ENCODE measurements at places on chromosomes 4 and X.

DNA sequence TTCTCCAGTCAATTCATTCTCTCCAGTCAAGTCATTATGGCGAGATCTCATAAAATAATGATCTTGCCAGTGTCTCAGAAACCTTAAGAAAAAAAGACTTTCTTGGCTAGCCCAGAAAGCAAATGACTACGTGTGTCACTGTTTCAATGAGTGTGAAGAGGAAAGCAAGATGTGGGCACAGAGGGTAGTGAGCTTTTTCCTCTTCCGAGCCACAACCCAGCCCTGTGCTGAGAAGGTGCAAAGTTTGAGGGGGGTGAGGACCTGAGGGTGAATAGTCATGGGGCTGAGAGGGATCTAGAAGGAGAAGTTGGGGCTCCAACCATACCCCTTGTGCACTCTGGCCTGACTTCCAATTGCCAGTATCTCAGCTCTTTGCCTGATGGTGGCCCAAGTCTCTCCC lies 85.6 kb upstream of the EGFL6 start:
- no peak for DNase-seq

DNA sequence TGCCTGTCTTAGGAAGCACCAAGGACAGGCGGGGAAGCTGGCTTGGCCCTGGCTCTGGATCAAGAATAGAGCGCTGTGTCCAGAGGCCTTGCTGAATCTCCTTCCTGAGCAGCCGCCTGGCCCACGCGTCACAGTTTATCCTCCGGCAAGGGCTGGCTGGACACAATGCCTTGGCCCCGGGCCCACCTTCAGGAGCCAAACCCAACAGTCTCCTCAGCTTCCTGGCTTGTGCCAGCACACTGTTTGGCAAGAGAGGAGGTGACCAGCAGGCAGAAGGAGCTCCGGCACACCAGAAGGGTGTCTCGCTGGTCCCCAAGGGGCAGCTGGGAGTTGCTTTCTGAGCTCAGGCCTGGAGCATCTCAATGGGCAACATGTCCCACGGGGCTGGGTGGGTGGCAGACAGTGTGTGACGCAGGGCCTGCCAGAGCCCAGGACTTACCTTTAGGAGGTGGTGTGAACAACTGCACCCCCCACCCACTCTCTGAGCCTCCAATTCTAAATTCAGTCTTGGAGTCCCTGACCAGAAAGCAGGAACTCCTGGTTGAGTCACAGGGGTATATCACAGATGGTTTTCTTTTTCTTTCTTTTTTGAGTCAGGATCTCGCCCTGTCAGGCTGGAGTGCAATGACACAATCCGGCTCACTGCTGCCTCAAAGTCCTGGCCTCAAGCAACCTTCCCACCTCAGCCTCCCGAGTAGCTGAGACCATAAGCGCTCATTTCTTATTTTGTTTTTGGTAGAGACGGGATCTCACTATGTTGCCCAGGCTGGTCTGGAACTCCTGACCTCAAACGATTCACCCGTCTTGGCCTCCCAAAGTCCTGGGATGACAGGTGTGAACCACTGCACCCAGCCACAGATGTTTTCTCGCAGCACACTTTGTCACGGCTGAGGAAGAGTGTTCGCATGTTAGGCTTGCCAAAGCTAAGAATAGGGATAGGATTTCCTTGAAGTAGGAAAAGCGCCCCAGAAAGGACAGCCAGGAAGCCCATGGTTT lies 361.2 kb downstream of the BCOR start:
- no peak for DNase-seq

- no peak for DNase-seq
Observed at GRCh38 chrX:3757510-3758025, 44.1 kb upstream of the PRKX start.

- DNase-seq: no peak
Observed at GRCh38 chr4:54318904-54319303, 89.8 kb downstream of the PDGFRA start.

DNA sequence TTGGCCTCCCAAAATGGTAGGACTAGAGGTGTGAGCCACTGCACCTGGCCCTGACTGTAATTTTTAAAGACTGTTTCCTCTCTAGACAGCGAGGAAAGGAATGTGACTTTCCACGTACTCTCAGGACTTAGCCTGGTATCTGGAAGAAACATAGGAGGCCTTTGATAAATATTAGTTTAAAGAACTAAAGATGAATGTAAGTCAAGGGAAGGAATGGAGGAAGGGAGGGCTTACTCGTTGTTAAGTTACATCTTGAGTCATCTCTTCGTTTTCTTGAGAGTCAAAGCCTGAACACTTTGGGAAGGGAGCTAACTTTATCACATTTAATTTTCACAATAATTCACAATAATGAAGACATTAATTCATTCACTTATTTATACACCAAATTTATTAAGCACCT lies 7.2 kb upstream of the LNX1 start:
- DNase-seq: no peak

DNA sequence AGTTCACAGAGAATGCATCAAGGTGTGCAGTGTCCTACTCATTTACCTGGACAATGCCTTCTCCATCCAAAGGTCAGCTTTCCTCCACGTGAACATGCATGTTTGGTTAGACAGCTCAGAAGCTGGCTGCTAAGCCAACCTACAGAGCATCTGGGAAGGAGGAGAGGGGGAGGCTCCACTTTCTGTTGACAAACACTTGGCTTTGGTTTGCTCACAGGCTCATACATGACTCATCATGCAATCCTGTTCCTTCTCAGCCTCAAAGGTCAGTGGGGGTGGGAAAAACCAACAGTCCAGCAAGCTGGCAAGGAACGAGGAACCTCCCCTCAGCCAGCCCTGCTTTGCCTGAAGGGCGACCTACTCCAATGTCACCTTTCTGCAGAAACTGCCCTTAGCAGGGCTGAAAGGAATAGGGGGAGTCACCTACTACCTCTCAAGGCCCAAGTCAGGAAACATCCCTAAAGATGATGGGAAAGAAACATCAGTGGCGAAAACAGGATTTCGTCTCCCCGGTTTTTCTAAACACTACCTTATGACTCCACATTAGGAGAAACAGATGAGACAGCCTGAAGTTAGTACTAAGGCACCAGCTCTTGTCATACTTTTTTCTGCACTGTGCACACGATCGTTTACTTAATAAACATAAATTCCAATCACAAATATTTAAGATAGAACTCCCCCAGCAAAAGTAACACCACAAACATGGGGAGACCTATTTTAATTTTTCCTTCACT lies 37.9 kb downstream of the RELL1 start:
- no peak for DNase-seq

DNA sequence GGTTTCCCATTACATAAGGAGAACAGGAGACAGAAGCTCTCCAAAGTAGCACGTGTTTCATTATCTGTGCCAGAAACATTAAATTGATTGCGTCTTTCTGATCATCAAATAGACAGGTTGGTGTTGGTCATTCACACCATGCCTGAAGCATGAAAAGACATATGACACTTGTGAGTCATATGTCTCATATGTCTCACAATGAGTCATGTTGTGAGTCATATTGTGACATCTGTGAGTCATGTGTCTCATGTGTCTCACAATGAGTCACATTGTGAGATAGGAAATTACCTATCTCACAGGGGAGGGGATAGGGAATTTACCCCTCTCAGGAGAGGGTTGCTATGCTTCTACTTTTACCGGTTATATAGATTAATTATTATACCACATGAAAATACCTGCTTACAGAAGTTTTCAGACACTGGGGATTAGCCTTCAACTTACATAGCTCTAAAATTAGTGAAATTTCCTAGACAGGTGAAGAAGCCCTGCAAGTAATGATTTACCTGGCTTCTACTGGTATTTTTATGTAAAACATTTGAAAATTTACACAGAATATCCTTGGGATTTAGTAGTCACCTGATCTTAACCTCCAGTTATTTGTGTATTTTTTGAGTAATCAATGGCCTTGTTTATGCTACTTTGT lies 80.8 kb downstream of the NPFFR2 start:
- DNase-seq: no peak

- DNase-seq: no peak
Observed at GRCh38 chr4:143921181-143921580, 15.8 kb upstream of the GYPE start.

- no peak for DNase-seq
Observed at GRCh38 chr4:2261110-2261852, 628 bp downstream of the MXD4 start.

DNA sequence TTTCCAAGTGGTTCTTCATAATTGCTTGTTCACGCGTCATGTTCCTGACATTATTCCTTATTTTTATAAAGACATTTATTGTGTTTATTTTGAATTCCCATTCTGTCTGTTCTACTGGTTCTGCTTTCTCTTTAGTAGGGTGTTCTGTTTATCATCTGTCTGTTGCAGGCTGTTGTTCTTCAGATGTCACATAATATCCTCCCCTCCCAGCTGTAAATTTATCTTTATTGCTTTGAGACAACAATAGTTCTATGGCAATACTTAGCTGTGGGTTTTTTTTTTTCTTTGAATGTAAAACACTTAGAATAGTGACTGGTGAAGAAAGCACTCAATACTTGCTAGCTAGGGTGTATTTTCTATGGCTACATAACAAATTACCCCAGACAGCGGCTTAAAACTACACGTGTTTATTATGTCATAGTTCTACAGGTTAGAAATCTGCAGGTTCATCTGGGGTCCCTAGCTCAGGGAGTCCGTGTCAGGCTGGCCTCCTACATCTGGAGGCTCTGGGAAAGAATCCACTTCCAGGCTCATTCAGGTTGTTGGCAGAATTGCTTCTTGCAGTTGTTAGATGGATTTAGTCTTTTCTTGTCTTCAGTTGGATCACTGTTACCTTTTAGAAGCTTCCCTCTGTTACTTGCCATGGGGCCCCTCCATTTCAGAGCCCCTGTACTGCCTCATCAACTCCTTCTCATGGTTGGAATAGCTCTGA lies 63.4 kb upstream of the ENPEP start:
- no peak for DNase-seq

DNA sequence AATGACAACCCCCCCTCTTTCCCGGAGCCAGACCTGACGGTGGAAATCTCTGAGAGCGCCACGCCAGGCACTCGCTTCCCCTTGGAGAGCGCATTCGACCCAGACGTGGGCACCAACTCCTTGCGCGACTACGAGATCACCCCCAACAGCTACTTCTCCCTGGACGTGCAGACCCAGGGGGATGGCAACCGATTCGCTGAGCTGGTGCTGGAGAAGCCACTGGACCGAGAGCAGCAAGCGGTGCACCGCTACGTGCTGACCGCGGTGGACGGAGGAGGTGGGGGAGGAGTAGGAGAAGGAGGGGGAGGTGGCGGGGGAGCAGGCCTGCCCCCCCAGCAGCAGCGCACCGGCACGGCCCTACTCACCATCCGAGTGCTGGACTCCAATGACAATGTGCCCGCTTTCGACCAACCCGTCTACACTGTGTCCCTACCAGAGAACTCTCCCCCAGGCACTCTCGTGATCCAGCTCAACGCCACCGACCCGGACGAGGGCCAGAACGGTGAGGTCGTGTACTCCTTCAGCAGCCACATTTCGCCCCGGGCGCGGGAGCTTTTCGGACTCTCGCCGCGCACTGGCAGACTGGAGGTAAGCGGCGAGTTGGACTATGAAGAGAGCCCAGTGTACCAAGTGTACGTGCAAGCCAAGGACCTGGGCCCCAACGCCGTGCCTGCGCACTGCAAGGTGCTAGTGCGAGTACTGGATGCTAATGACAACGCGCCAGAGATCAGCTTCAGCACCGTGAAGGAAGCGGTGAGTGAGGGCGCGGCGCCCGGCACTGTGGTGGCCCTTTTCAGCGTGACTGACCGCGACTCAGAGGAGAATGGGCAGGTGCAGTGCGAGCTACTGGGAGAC lies 1.6 kb downstream of the PCDH10 start:
- DNase-seq: no peak

GRCh38 chr4:162282684-162283083 lies 118.9 kb upstream of the FSTL5 start:
- no peak for DNase-seq

GRCh38 chrX:9797384-9798360 lies 11.4 kb downstream of the SHROOM2 start:
- no peak for DNase-seq

DNA sequence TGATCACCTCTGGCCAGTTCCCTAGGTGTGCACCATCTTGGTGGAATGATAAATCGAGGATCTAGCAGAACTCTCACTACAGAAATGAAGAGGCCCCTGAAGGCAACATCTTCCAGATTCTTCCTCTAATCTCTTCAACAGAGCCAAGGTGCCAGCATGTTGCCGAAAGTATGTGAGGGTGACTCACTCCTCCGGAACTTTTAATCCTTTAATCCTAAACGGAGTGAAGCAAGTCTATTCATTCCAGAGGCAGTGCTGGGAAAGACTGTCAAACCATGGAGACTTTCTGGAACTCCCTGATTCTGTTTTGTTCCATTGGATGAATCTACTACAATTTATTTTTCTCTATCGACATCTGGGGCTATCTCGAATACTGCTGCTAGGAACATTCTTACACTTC lies 68.7 kb downstream of the SUPT20HL2 start:
- DNase-seq: no peak

DNA sequence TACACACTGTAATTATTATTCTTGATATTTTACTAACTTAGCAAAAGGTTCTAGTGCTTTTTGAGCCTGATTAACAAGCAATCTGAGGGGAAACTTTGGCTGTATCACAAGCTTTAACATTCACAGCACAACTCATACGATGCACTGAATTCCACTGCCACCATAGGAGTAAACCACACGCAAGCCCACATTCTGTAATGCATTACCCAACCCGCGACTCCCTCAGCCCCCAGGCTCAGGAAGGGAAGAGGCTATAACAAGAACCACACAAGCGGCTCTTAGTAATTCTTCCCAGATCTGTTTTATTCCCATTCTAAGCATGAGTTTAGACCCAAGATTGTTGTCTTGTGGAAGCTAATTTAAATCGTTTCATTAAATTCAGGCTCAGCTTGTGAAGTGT lies 138.5 kb upstream of the TBL1X start:
- DNase-seq: no peak

DNA sequence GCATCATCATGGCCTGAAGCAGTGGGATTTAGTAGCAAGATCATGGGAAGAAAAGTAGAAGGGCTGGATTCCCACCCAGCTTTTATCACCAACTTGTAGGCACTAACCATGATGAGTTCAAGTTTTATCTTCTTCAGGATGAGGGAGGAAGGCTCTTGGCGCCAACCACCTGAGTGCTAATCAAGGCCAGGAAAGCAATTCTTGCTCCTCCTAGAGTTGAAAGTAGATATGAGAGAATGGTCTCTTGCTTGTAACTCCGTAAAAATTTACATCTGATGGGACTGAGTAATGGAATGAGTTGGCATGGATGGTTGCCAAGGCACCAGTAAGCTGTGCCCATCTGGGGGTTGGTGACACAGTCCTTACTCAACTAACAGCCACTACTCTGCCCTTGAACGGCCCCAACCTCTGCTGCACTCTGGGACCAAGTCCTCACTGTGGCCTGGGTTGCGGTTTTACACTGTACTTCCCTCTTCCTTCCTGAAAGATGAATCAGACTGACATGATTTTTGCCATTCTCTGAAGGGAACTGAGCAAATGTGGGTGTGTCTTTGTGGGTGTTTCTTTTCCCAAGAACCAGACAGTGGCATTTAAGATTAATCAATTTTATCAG lies 39.4 kb upstream of the NDP start:
- no peak for DNase-seq

All from NCI-H187 (cell line).